Vein endothelial cell (primary cell): ENCODE measurements at places on chromosomes 3 and 15. TPM values are rescaled to one million over a fixed set of nuclear protein-coding genes. Genes with fewer than 3 reads are reported as not detected.

NOX5 gene
- 0.33 TPM in 1 of 2 replicates, not detected in the other for total RNA-seq

GOLGA6L2 gene
- not detected in 2 replicates for total RNA-seq

C3orf62 gene
- total RNA-seq: 0.98 and 1.9 TPM in 2 replicates

FEZF2 gene
- total RNA-seq: not detected in 2 replicates

USP19 gene
- total RNA-seq: 29.6 and 30.1 TPM in 2 replicates

DPPA2 gene
- total RNA-seq: not detected in 2 replicates

GOLGA8J gene
- total RNA-seq: not detected in 2 replicates

COL6A5 gene
- total RNA-seq: not detected in 2 replicates

IQCH gene
- 1.6 TPM in 2 replicates for total RNA-seq
